ENCODE measurements at places on chromosomes 13 and 19.

DNA sequence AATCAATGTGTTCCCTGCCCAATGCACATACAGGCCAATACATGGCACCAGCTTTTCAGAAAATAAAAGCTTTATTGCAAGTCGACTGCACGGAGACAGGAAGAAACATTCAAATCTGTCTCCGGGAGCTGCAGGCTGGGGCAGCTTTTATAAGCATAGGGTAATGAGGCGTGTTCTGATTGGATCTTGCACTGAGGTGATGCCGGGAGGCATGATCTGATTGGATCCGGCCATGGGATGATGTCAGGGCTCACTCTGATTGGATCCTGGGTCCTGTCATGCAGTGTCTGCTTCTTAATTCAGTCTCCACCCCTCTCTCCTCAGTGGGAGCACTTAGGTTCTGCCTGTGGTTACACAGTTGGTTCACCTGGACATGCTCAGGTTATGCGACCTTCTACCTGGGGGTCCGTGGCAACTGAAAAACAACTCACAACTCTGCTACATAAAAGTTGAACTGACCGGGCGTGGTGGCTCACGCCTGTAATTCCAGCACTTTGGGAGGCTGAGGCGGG lies 11.8 kb upstream of the FBN3 start:
- DNase-seq = no peak

DNA sequence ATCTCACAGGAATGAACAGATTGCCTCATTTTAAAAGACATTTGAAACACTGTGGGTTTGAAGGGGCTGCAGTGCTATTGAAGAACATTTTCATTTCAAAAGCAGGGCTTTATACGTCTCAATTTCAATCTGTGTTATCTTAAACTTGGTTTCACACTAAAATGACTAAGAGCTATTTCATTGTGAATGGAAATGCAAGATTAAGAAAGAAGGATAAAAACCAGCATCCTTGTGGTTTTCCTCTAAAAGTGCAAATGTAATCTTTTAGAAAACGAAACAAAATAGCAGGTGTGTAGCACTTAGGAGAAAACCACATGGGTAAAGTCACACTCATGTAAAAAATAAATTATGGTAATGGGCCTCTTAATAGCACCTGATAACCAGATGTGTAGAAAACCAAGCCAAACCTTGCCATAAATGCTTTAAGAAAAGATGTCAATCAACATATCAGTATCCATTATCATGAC lies 397.7 kb downstream of the GPC6 start:
- DNase-seq = no peak

- DNase-seq = no peak
Measured at GRCh38 chr13:48773531-48774275, 120.0 kb downstream of the CYSLTR2 start.

GRCh38 chr19:49468199-49468598 lies 5.8 kb upstream of the FLT3LG start:
- DNase-seq = no peak

- DNase-seq = no peak
Measured at GRCh38 chr19:15779756-15780476, 7.5 kb upstream of the OR10H5 start.
